ENCODE measurements at places on chromosomes 3 and 15. TPM values are rescaled to one million over a fixed set of nuclear protein-coding genes. Genes with fewer than 3 reads are reported as not detected.

NEK4 gene
- 13.9 TPM for total RNA-seq

LRIG1 gene
- 81.3 TPM for total RNA-seq

MESP2 gene
- not detected for total RNA-seq

WDR93 gene
- total RNA-seq: not detected

CHRNA3 gene
- not detected for total RNA-seq

SLC6A20 gene
- total RNA-seq: not detected

BUB1B gene
- 4.8 TPM for total RNA-seq

B3GALNT1 gene
- total RNA-seq: 0.47 TPM

CNTN3 gene
- not detected for total RNA-seq

CCDC39 gene
- not detected for total RNA-seq

IQSEC1 gene
- 131 TPM for total RNA-seq

SLC9C1 gene
- total RNA-seq: not detected

FRMD5 gene
- total RNA-seq: not detected

NAA50 gene
- total RNA-seq: 70.2 TPM

- no peaks in the 10 kb centered on the region for H3K4me1 ChIP-seq
- no peak overlapping the region for H3K27ac ChIP-seq
- no peaks in the 10 kb centered on the region for H3K27me3 ChIP-seq
- DNase-seq: no peak
- H3K36me3 ChIP-seq: no peaks in the 10 kb centered on the region
These were observed 347.3 kb downstream of the CNTN3 start for GRCh38 chr3:74267131-74267530.

DNA sequence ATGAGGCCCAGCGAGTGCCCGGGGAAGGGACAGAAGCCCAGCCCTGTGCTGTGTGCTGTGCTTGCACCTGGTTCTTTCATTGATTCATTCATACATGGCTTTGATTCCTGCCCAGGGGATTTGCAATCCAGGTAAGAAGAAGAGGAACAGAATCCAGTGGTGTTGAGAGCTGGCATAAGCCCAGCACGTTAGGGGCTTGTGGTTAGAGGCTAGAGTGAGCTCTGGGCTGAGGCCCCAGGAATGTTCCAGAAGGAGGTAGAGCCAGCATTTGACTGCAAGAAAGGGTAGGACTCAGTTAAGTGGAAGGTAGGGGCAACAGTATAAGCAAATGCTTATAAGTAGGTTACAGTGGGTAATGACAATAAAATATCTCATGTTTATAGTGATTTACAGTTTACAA lies 2.3 kb downstream of the VWA5B2 start:
- peaks cover 22% of the 10 kb centered on the region for H3K4me1 ChIP-seq
- DNase-seq: no peak
- H3K27me3 ChIP-seq: peaks cover 22% of the 10 kb centered on the region
- H3K27ac ChIP-seq: no peak overlapping the region

GRCh38 chr15:29635513-29636098 lies 186.7 kb downstream of the TJP1 start:
- DNase-seq: no peak
- H3K27ac ChIP-seq: no peak overlapping the region
- no peaks in the 10 kb centered on the region for H3K27me3 ChIP-seq

GRCh38 chr3:32910954-32911353 lies 40.5 kb upstream of the CCR4 start:
- H3K4me1 ChIP-seq: peaks cover 25% of the 10 kb centered on the region
- H3K36me3 ChIP-seq: no peaks in the 10 kb centered on the region
- H3K27me3 ChIP-seq: no peaks in the 10 kb centered on the region
- H3K4me3 ChIP-seq: peak overlapping the region; percentile 18
- no peak overlapping the region for H3K27ac ChIP-seq

- H3K4me3 ChIP-seq: no peak overlapping the region
- no peak overlapping the region for H3K27ac ChIP-seq
- H3K36me3 ChIP-seq: no peaks in the 10 kb centered on the region
- H3K4me1 ChIP-seq: no peaks in the 10 kb centered on the region
These were observed 1141.6 kb downstream of the IGSF11 start for GRCh38 chr3:117893001-117893400.

GRCh38 chr3:171379281-171379680 lies 80.9 kb downstream of the TNIK start:
- H3K4me1 ChIP-seq: peaks cover 17% of the 10 kb centered on the region
- DNase-seq: no peak
- H3K4me3 ChIP-seq: no peak overlapping the region
- H3K36me3 ChIP-seq: no peaks in the 10 kb centered on the region

DNA sequence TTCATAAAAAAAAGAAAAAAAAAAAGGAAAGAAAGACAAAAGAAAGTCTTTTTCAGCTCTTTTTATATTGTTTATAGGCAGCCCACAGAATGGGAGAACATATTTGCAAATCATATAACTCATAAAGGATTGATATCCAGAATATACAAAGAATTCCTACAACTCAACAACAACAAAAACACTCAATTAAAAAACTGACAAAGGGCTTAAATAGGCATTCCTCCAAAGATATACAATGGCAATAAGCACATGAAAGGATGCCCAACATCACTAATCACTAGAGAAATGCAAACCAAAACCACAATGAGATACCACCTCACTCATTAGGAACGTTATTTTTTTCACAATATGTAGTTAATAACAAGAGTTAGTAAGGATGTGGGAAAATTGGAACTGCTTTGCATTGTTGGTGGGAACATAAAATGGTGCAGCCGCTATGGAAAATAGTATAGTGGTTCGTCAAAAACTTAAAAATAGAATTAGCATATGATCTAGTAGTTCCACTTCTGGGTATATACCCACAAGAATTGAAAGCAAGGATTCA lies 54.2 kb upstream of the CMTM8 start:
- no peak overlapping the region for H3K27ac ChIP-seq
- no peak overlapping the region for H3K4me3 ChIP-seq
- no peaks in the 10 kb centered on the region for H3K4me1 ChIP-seq

- no peaks in the 10 kb centered on the region for H3K4me1 ChIP-seq
- no peaks in the 10 kb centered on the region for H3K27me3 ChIP-seq
- no peak for DNase-seq
- no peak overlapping the region for H3K27ac ChIP-seq
- no peak overlapping the region for H3K4me3 ChIP-seq
These were observed 45.6 kb downstream of the DCBLD2 start for GRCh38 chr3:98855806-98856400.

DNA sequence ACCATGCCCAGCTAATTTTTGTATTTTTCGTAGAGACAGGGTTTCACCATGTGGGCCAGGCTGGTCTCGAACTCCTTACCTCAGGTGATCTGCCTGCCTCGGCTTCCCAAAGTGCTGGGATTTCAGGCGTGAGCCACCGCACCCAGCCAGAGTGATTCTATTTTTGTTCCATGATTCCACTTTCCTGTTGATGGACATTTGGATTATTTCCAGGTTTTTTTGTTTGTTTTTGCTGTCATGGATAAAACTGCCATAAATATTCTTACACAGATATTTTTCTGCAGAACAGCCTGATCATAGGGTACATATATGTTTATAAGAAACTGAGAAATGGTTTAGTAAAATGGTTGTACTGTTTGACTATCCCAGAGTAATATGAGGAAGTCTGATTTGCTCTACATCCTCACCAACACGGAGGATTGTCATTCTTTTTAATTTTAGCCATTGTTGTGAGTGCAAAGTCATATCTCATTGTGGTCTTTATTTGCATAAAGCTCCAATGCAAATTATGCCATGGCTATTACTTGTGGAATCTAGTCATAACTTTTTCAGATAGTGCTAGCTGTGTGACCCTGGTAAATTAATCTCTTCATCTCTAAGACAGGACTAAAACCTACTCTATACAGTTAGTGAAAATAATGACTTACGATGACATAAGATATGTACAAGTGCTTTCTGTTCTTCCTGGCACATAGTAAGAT lies 42.7 kb downstream of the MAP6D1 start:
- H3K4me3 ChIP-seq: no peak overlapping the region
- DNase-seq: no peak
- H3K27me3 ChIP-seq: no peaks in the 10 kb centered on the region
- peaks cover 68% of the 10 kb centered on the region for H3K36me3 ChIP-seq
- H3K27ac ChIP-seq: no peak overlapping the region

- H3K27ac ChIP-seq: peak overlapping the region; percentile 51
- H3K27me3 ChIP-seq: no peaks in the 10 kb centered on the region
- DNase-seq: peak; percentile 26
- H3K36me3 ChIP-seq: no peaks in the 10 kb centered on the region
- H3K4me3 ChIP-seq: peak overlapping the region; percentile 78
- peaks cover 9% of the 10 kb centered on the region for H3K4me1 ChIP-seq
These were observed 43.6 kb upstream of the WWTR1 start for GRCh38 chr3:149701206-149701976.

DNA sequence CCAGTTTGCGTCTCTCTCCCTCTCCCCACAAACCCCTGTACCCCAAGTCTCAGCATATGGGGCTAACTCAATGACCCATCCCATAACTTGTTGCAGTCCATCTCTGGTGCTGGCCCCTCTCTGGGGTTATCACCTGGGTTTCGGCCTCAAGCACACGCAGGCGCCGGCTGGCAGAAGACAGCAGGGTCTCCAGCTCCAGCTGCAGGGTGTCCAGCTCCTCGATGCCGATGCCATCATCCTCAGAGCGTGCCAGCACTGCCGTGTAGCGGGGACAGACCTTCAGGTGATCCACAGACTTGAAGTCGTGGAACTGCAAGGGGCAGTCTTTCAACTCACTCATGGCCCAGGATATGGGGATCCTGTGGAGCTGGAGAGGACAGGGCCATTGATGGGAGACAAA lies 1.1 kb downstream of the TADA3 start:
- DNase-seq: no peak
- peak overlapping the region; percentile 96 for H3K27ac ChIP-seq
- no peaks in the 10 kb centered on the region for H3K27me3 ChIP-seq

- H3K27ac ChIP-seq: no peak overlapping the region
- H3K4me1 ChIP-seq: no peaks in the 10 kb centered on the region
- peaks cover 7% of the 10 kb centered on the region for H3K27me3 ChIP-seq
- no peak for DNase-seq
- H3K4me3 ChIP-seq: no peak overlapping the region
- H3K36me3 ChIP-seq: no peaks in the 10 kb centered on the region
These were observed 30.1 kb downstream of the PPARG start for GRCh38 chr3:12318758-12319621.

DNA sequence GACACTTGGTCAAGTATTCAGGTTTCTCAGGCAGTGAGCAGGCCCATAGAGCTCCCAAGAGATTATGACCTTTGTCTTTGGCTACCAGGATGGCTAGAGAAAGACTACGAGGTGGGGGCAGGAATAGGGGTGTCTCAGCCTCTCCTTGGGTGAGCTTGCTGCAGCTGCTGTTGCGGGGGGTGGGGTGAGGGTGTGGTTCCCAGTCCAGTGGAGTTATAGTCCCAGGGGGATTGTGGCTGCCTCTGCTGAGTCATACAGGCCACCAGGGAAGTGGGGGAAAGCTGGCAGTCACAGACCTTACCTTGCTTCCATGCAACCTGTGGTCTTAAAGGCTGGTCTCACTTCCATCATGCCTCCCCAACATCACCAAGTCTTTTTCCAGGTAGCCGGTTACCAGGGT lies 31.7 kb downstream of the ATP2C1 start:
- H3K27ac ChIP-seq: no peak overlapping the region
- no peak for DNase-seq
- no peak overlapping the region for H3K4me3 ChIP-seq
- peaks cover 6% of the 10 kb centered on the region for H3K4me1 ChIP-seq

- DNase-seq: no peak
- no peaks in the 10 kb centered on the region for H3K27me3 ChIP-seq
- no peaks in the 10 kb centered on the region for H3K4me1 ChIP-seq
- H3K36me3 ChIP-seq: peaks cover 22% of the 10 kb centered on the region
These were observed 60.6 kb downstream of the DHX30 start for GRCh38 chr3:47863391-47864128.

GRCh38 chr3:197956626-197956988 lies 3.4 kb upstream of the LMLN start:
- no peak for DNase-seq
- peaks cover 54% of the 10 kb centered on the region for H3K36me3 ChIP-seq
- H3K4me1 ChIP-seq: peaks cover 49% of the 10 kb centered on the region

GRCh38 chr3:43699864-43700263 lies 9.1 kb downstream of the ABHD5 start:
- no peak for DNase-seq
- no peaks in the 10 kb centered on the region for H3K27me3 ChIP-seq
- no peak overlapping the region for H3K27ac ChIP-seq

DNA sequence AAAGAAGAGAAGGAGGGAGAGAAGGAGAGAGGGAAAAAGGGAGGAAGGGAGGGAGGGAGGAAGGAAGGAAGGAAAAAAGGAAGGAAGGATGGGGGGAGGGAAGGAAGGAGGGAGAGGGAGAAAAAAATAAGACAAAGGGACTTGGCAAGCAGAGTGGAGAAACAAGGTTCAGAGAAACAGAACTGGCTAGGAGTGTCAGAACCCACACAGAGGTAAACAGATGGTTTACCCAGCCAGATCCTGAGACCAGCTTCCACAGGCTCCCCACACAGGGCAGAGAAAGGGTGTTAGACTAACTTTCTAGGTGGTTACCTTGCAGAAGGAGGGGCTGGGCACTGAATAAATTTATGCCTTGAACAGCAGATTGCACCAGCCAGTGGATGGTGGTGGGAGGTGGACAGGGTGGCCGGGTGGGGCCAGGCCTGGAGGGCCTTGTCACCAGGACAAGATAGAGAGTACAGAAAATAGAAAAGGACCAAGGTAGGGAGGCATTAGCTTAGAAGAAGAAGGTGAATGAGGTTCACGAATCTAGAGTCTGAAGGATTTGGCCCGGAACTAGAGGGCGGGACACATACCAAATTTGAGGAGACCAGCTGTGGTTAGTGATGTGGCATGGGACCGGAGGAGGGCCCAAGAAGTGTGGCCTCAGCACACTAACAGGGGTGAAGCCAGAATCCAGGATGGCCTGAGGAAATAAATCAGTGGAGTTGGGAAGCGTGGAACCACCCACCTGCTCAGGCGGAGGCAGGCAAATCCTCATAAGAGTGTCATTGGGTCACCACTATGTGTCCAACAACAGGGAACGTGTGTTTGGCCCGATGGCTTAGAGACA lies 1.2 kb upstream of the TM4SF1 start:
- no peak overlapping the region for H3K4me3 ChIP-seq
- H3K27me3 ChIP-seq: peaks cover 3% of the 10 kb centered on the region
- H3K36me3 ChIP-seq: no peaks in the 10 kb centered on the region
- no peaks in the 10 kb centered on the region for H3K4me1 ChIP-seq

DNA sequence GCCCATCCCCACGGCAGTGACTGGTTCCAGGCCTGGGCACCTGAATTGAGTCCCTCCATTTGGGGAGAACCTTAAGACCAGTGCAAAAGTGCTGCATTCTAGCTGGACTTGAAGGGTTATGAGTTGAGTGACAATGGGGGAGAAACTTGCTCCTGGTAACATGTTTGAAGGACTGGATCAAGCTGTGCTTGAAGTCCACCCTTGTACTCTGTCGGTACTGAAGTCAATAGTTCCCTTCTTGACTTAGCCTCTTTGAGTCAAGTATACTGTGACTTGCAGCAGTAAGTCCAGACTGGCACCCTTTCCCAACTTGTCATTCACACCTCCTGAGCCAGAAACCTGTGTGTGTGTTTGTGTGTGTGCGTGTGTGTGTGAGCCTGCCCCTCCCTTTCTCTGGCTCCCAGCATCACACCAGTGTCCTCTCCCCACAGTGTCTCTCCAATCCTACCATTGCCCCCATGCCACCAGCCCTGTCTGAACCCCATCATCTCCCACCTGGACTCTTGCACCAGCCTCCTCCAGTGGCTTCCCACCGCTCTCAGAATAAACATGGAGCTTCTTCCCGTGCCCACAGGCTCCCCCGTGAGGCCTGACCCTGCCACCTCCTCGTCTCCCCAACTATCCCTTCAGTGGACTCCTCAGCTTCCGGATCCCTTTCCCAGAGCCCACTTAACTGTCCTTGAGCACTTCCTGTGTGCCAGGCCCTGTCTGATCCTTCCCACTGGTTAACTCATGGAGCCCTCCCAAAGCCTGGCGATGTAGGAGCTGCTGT lies 10.2 kb upstream of the FBLN2 start:
- H3K27me3 ChIP-seq: no peaks in the 10 kb centered on the region
- H3K36me3 ChIP-seq: no peaks in the 10 kb centered on the region
- no peak overlapping the region for H3K27ac ChIP-seq
- H3K4me3 ChIP-seq: no peak overlapping the region
